Stimulated activated CD4-positive, alpha-beta T cell treated with anti-CD3 and anti-CD28 coated beads, Interleukin-15, amount 100 ng/mL, for 1 hour (primary cell): ENCODE measurements at places on chromosomes 3 and 15.

GRCh38 chr15:75232252-75232813, 25.8 kb upstream of the GOLGA6C start:
- no peak for DNase-seq

GRCh38 chr3:116413319-116413718, 32.0 kb downstream of the LSAMP start:
- no peak for DNase-seq

DNA sequence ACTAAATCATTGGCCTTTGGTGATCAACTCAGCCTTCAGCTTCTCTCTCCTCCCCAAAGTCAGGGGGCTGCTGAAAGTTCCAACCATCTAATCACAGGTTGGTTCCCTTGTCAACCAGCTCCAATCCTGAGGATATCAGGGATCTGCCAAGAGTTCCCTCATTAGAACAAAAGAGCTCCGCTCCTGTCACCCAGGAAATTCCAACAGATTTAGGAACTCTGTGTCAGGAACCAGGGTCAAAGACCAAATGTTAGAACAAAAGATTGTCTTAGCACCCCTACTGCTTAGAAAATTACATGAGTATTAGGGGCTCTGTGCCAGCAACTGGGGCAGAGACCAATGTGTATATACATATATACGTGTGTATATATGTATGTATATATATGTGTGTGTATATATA, 32.3 kb upstream of the RAB7A start:
- no peak for DNase-seq

DNA sequence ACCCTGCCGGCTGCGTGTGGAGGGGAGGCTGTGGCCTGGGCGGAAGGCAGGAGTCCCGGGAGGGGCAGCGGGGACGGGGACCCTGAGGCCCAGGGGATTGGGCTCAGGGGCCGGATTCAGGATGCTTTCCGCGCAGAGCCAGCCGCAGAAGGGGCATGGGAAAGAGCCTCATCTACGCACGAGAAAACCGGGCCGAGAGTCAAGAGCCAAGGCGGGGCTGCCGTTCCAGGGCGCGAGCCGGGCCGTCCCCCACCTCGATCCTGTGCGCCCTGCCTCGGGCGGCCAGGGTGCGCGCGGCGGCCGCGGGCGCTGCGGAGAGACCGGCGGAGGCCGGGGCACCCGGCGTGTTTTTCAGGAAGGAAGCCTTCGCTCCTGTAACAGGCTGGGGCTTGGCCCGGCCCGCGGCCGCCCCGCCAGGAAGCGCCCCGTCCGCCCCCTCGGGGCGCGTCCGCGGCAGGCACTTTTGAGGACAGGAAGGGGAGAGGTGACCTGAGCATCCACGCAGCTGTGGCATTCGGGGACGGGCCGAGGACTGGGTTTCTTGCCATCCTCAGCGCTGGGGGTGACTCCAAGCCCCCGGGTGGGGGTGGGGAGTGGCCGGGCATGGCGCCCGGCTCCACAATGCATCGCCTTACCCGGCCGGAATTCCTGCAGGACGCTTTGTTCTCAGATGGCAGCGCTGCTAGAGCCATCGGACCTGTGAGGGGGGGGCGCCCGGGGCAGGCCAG, 62.3 kb upstream of the GATA2 start:
- DNase-seq = no peak

DNA sequence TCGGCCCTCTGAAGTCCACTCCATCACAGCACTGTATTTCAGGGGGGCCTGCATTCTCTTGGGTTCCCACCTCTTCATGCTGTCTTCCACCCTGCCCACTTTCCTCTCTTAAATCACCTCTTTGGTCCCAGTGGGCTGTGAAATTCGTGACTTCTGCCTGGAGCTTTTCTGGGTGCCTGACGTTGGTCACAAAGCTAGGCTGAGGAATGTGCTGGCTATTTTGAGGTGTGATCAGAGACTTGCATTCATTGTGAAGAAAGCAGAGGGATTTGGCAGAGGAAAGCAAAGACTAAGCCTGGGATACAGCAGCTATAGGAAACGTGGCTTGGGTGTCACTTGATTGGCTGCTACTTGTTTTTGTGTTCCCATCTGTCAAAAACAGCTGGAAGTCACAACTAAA, 202.5 kb downstream of the SATB1 start:
- no peak for DNase-seq

DNA sequence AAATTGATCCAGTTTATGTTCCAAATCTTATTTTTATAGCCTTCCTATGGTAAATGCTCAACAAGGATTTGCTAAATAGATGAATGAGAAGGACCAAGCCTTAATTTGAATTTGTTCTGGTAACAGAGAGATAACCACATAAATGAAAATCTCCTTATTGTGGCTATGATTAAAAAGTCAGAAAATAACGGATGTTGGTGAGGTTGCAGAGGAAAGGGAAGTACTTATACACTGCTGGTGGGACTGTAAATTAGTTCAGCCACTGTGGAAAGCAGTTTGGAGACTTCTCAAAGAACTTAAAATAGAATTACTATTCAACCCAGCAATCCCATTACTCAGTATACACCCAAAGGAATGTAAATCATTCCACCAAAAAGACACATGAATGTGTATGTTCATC, 26.2 kb downstream of the AAGAB start:
- DNase-seq = no peak

DNA sequence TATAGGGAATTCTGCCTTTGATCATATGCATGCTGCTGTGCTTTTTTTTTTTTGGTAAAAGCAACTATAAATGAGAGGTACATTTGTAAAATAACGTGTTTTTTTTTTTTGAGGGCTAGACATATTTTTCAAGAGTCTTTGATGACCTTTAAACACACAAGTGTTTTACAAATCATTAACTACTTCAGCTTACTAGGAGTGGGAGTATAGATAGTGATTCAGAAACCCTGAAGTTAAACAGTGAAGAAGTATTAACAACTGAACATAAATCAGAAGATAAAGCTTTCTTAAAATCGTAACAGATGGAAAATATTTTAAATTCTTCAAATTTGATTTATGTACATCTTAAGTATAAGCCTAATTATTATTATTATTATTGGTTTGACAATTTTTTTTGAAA, 2.9 kb upstream of the GMNC start:
- no peak for DNase-seq

GRCh38 chr15:68681836-68682235, 103.0 kb downstream of the CORO2B start:
- no peak for DNase-seq

GRCh38 chr15:48190932-48191573, 412 bp upstream of the CTXN2 start:
- DNase-seq = no peak

GRCh38 chr3:129648391-129648790, 41.9 kb upstream of the PLXND1 start:
- DNase-seq = no peak

DNA sequence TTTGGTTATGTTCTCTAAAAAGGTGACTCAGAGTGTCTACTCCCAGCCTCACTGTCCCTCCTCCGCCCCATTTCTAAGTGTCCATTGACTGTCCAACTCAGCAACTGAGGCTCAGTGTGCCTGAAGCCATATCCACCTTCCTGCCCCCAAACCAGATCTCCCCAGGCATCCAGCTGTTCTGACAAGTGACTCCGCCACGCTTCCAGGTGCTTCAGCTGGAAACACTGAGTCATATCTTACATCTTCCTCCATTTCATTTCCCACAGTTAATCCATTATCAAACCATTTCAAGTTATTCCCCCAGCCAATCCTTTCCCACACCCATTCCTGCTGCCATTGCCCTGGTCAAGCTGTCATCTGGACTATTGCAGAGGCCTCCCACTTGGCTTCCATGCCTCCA, 17.1 kb downstream of the MAGEF1 start:
- DNase-seq = no peak

DNA sequence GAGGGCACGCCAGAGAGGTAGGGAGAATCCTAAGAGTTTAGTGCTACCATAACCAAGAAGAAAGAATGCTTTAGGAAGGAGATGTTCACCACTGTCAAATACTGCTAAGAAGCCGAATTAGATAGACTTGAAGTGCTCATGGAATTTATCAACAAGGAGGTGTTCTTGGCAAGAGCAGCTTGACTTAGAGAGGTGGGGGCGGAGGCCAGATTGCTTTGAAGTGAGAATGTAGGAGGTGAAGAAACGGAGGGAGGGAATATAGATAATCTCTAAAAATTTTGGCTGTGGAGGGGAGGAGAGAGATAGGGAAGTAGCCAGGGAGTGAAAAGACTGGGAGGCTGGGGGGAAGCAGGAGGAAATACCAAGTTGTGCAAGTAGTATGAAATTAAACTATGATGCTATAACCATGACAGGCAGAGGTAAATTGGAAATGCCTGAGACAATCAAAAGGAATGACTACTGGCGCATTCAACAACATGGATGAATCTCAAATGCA, 35.5 kb downstream of the GADL1 start:
- no peak for DNase-seq

GRCh38 chr15:63597821-63598220, 634 bp downstream of the FBXL22 start:
- no peak for DNase-seq
